Endodermal cell (in vitro differentiated cells): ENCODE measurements at places on chromosomes 7 and 10. TPM values are rescaled to one million over a fixed set of nuclear protein-coding genes. Genes with fewer than 3 reads are reported as not detected.
A peak's percentile ranks its signal among the peaks of the same experiment; 100 is the strongest.

DNA sequence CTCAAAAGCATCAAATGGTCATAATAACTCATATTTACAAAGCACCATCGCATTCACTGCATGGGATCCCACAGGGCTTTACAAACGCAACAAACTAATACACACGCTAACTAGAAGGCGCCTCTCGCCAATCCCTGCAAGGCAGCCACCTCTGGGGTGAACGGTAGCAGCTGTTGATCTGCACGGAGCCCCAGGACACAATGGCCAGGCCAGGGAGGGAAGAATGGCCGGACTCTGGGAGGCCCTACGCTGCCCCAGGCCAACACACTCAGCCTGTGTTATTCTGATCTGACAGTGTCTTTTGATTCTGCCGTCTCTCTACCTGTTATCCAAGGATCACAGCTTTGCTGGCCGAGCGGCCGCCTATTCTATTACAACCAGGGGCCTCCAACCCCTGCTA lies 41.8 kb downstream of the HABP2 start:
- DNase-seq = no peak

GRCh38 chr7:25379351-25380300 lies 151.3 kb upstream of the NPVF start:
- no peak for DNase-seq

- no peak for DNase-seq
These were observed 115.2 kb downstream of the PLXNA4 start for GRCh38 chr7:132461032-132461592.

DNA sequence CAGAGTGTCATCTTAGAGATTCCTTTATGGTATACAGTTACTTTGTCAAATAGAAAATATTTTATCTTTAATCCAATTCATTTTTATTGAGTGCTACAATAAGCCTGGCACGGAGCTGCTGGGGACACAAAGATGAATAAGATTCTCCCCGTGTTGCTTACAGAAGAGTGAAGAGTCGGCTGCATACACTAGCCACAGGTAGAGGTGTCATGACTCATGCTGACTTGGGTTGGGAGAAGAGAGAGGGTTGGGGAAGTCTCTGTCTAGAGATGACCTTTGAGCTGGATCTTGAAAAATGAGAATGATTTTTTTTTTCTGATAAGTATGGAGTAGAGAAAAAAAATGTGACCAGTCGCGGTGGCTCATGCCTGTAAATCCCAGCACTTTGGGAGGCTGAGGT lies 289.9 kb upstream of the CELF2 start:
- no peak for DNase-seq

GRCh38 chr10:69348816-69349541 lies 67.7 kb downstream of the TACR2 start:
- DNase-seq = no peak

DNA sequence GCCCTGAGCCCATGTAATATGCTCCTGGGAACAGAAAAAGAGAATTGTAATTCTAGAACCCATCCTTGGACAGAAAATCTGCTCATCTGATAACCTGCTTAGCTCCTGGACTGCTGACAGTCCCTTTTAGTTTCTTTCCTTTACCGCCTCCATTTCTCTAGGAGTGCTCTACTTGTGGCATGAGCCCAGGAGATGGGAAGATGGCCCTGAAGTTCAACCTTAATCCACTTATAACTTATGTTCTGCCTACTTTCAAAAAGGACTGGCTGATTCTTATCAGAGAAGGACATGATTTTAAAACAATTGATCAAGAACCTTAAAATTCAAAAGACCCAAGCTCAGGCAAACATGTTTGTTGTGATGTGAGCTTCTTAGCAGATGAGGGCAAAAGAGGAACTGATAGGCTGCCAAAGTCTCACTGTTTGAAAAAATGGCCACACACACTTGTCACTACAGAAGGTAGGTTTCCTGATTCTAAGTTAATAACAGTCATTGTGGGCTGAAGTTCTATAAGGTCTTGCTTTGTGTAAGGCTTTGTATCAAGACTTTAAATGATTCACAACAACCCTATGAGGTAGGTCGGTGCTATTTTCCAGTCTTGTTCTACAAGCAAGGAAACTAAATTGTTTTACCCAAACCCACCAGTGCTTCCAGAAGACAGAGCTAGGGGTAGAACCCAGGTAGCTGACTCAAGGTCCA lies 94.3 kb upstream of the AFAP1L2 start:
- no peak for DNase-seq

GRCh38 chr7:103141753-103142404 lies 7.0 kb downstream of the NAPEPLD start:
- no peak for DNase-seq

- DNase-seq = peak; percentile 94
These were observed 17.3 kb downstream of the MLXIPL start for GRCh38 chr7:73606801-73607691.

GRCh38 chr10:71241830-71242621 lies 29.7 kb downstream of the UNC5B start:
- no peak for DNase-seq

DNA sequence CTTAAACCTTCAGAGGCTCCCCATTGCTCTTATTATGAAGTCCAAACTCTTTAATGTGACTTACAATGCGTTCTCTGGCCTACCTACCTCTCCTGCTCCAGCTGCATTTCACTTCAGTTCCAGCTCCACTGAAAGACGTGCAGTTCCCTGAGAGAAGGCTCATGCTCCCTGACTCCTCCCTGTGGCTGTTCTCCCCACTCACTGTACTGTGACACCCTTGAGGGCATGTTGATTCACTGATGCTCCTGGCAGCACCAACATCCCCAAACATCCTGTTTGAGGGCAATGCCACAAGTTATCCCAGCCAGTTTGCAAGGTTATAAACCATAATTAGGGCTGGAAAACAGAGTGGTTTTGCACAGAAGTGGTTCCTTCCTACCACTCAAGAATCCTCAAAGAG lies 111.2 kb downstream of the LSM5 start:
- DNase-seq = no peak

- DNase-seq = no peak
These were observed 96.9 kb downstream of the CD36 start for GRCh38 chr7:80735330-80735729.

- no peak for DNase-seq
These were observed 90.1 kb downstream of the ZNF777 start for GRCh38 chr7:149370790-149371189.

- DNase-seq = no peak
These were observed 31.1 kb downstream of the NOD1 start for GRCh38 chr7:30447466-30447865.

DNA sequence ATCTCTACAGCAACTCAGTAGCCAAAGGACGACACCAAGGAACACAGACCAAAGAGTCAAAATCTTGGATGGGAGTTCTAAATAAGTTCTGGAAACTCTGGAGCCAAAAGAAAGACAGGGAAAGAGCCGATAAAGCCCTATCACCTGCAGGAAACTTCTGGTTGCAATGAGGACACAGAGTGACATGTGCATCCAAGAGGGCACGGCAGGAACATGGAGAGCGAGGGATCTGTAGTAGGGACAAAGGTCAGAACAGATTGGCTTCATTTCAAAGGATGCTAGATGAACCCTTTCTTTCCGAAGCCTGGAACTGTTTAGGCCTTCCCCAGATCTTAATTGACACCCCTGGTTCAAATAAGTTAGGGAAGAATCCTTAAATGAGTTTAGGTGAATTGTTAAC lies 39.5 kb downstream of the CACNA2D1 start:
- no peak for DNase-seq

DNA sequence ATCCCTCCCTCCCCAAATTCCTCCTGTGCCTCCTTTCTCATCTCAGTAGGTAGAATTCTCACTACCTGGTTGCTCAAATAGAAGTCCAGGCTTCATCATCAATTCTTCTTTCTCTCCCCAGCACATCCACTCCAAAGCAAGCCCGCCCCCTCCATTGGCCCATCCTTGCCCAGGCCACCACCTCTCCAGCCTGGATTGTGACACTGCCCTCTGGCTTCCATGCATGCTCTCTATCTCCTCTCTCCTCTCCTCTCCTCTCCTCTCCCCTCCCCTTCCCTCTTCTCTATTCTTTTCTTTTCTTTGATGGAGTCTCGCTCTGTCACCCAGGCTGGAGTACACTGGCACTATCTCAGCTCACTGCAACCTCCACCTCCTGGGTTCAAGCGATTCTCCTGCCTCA lies 144.9 kb downstream of the UBE2H start:
- peak; percentile 63 for DNase-seq

GRCh38 chr7:112101201-112101846 lies 104.9 kb downstream of the DOCK4 start:
- DNase-seq = no peak

GRCh38 chr7:1672851-1673486 lies 2.9 kb downstream of the ELFN1 start:
- peak; percentile 34 for DNase-seq

- peak; percentile 50 for DNase-seq
These were observed 1073.9 kb downstream of the NXPH1 start for GRCh38 chr7:9507290-9507689.

The PLCE1 gene
- total RNA-seq = 14.2 to 22.8 TPM (median 14.3 TPM) in 3 replicates

The SPDYE8 gene
- total RNA-seq = not detected in 3 replicates

The MOGAT3 gene
- not detected in 2 replicates for total RNA-seq

The GDF10 gene
- not detected in 3 replicates for total RNA-seq

The ABCA13 gene
- total RNA-seq = 0.02 and 0.11 TPM in 2 replicates

The NUTM2A gene
- total RNA-seq = 0.28 to 0.95 TPM (median 0.46 TPM) in 3 replicates

The YWHAG gene
- 148 to 162 TPM (median 157 TPM) in 3 replicates for total RNA-seq

The LEP gene
- not detected in 3 replicates for total RNA-seq

The TMEM229A gene
- total RNA-seq = 1.5 and 2.1 TPM in 2 replicates
